ENCODE measurements at places on chromosomes 16 and 17.
A peak's percentile ranks its signal among the peaks of the same experiment; 100 is the strongest.

- DNase-seq: no peak
These were observed 19.9 kb downstream of the RPTOR start for GRCh38 chr17:80564545-80564944.

- DNase-seq: no peak
These were observed 6.2 kb downstream of the RBFOX1 start for GRCh38 chr16:7338826-7339225.

DNA sequence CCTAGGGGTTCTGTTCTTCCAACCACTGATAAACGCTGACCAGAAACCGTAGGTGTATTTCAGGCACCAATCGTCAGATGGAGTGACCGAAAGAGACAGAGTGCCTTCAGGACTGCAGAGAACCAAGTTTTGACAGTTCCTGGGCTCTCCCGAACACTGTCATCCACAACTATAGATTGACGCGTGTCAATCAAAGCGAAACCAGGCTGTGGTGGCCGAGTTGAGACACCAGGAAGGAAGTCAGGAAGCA is 11.9 kb upstream of the AURKB start:
- DNase-seq: no peak

DNA sequence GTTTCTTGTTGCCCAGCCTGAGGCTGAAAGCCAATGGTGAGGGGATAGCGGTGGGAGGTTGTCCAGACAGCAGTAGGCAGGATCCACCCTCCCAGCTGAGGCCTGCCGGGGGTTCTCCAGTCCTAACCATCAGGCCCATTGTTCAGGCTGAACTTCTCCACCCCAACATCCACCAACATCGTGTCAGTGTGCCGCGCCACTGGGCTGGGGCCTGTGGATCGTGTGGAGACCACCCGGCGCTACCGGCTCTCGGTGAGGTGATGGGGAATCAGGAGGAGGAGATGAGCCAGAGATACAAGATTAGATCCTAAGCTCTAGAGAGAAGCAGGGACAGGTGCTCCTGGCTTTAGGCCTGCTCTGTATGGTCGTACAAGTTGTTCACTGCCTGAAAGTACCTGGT is 5.8 kb downstream of the PFAS start:
- DNase-seq: no peak

- no peak for DNase-seq
These were observed 10.7 kb downstream of the CRHR1 start for GRCh38 chr17:45794840-45795239.

DNA sequence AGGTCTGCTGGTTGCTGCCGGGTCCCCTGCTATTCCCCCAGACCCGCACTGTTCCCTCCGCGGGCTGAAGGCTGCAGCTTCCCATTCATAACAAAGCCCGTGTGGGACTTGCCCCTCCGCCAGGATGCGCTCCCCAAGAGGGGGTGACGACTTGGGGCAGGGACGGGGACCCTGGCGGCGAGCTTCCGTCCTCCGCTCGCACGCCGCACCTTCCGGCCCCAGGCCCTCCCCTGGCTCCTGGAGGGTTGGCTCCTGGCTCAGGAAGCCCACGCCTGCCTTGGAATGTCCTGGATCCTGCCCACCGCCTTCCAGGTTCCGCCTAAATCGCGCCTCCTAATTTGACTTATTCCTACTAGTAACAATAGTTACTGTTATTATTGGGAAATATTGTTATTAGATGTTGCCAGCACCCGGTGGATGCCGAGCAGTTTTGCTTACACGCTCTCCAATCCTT is 1.1 kb upstream of the TFAP4 start:
- peak; percentile 24 for DNase-seq

DNA sequence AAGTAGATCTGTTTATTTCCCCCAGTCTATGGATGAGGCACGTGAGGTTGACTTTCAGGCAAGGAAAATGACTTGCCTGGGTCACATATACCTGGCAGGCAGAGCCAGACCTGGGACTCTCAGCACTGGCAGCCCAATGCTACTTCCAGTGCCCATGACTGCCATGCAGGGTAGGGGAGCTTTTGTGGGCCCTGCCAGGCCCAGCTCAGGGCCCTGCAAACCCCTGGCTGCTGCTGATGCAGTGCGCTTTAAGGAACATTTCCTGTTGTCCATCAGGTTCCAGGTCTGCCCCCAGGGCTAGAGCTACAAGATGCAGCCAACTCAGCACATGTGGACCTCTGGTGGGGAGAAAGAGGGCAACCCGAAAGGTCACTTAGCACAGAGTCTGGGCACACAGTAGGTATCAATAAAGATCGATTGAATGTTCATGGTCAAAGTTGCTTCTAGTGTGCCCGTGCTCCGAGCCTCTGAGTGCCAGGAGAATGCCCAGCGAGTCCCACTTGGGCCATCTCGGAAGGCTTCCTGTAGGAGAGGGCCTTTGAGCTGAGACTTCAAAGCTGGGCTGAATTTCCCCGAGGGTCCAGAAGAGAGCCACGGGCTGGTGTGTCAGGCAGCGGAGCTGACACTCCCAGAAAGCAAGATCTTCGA is 513 bp upstream of the TBX21 start:
- no peak for DNase-seq

- no peak for DNase-seq
These were observed 159.1 kb downstream of the SKAP1 start for GRCh38 chr17:48270899-48271298.

GRCh38 chr17:17824119-17824782 is 12.5 kb downstream of the SREBF1 start:
- peak; percentile 73 for DNase-seq

GRCh38 chr16:88760424-88761142 is 24.4 kb downstream of the PIEZO1 start:
- no peak for DNase-seq
